Upper lobe of left lung (tissue), 6 donors: ENCODE measurements at places on chromosomes 2 and 18. TPM values are rescaled to one million over a fixed set of nuclear protein-coding genes. Genes with fewer than 3 reads are reported as not detected.

DNA sequence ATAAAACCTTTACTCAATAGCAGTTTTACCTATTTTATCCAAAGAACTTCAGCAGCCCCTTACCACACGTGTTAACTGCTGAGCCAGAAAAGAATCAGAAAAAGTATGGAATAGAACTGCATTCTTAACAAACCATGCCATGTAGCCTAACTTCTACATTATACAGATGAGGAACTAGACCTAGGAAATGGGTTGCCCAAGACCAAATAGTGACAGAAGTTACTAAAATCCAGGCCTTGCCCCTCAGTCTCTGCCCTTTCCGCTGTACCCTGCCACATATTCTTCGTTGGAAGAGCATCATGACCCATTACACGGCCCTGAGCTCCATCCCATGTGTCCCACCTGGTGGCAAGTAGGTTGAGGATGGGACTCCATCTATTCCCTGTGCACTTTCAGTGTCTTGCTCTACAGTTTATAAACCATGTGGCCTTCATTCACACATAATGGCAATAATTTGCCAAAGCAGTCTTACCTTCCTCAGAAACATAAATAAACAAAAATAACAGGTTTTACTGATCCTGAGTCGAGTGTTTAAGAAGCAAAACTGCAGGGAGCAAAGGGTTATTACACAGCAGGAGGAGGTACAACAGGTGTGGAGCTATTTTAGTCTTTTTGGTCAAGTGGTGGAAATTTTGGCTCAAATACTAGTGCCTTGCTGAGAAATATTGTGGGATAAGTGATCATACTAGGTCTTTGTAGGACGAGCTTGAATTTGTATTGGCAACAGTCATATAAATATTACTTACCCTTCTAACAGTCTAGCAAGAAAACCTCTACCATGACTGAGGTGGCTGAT lies 46.5 kb downstream of the HNRNPLL start:
- peaks cover 13% of the 10 kb centered on the region for H3K36me3 ChIP-seq
- H3K27ac ChIP-seq = no peak overlapping the region
- no peaks in the 10 kb centered on the region for H3K27me3 ChIP-seq
- DNase-seq = no peak
- no peaks in the 10 kb centered on the region for H3K4me1 ChIP-seq
- no peak overlapping the region for H3K4me3 ChIP-seq

DNA sequence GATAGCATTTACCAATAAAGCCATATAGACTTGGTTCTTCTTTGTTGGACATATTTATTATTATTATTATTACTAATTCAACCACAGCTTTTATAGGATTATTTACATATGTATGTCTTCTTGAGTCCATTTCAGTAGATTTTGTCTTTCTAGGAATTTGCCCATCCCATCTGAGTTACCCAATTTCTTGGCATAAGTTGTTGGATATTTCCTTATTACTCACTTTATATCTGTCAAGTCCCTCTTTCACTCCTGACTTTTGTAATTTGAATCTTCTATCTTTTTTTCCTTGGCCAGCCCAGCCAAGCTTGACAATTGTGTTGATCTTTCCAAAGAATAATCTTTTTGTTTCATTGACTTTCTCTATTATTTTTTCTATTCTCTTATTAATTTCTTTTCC lies 543.7 kb downstream of the SUCLG1 start:
- no peak overlapping the region for H3K4me3 ChIP-seq
- H3K27me3 ChIP-seq = no peaks in the 10 kb centered on the region
- H3K27ac ChIP-seq = no peak overlapping the region
- H3K4me1 ChIP-seq = no peaks in the 10 kb centered on the region
- DNase-seq = no peak

- H3K4me3 ChIP-seq = no peak overlapping the region
- H3K36me3 ChIP-seq = no peaks in the 10 kb centered on the region
- no peak for DNase-seq
- no peaks in the 10 kb centered on the region for H3K4me1 ChIP-seq
- H3K27ac ChIP-seq = no peak overlapping the region
- H3K27me3 ChIP-seq = no peaks in the 10 kb centered on the region
Measured at GRCh38 chr2:125654226-125654625, 1001.7 kb upstream of the GYPC start.

DNA sequence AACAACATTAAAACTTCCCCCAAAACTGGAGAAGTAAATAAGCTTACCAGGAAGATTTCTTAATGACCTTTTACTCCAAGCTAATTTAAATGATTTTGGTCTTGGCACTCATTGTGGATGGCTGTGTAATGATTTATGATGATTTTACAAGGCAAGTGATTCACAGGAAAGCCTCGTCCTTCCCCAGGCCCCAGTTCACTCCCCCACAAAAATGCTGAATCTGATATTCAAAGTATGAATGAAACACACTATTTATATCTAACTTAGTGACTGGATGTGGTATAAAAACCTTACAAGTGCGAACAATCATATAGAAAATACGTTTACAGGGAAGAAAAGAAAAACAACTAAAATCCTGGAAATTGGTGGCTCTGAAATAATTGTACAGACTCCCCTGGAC lies 49.8 kb downstream of the ZNF516 start:
- no peak overlapping the region for H3K27ac ChIP-seq
- no peak overlapping the region for H3K4me3 ChIP-seq
- peaks cover 24% of the 10 kb centered on the region for H3K36me3 ChIP-seq

DNA sequence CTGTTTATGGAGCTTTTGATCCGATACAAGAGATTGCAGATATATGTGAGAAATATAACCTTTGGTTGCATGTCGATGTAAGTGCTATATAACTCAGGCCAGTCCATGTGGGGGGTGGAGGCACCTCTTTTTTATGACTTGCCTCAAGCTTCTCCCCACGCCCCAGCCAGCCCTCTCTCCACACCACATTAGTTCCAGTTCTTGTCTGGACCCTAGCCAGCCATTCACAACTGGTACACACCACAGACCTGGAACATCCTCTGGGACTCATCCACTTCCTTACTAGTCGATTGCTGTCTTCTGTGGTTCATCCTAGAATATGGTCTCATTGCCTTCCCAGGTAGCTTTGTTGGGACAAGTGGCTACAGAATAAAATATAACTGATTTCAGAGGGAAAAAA lies 31.0 kb downstream of the GAD1 start:
- no peaks in the 10 kb centered on the region for H3K36me3 ChIP-seq
- H3K27ac ChIP-seq = no peak overlapping the region
- H3K4me3 ChIP-seq = no peak overlapping the region
- DNase-seq = no peak
- H3K4me1 ChIP-seq = no peaks in the 10 kb centered on the region

- no peaks in the 10 kb centered on the region for H3K36me3 ChIP-seq
- H3K4me3 ChIP-seq = no peak overlapping the region
- no peak for DNase-seq
- H3K27me3 ChIP-seq = no peaks in the 10 kb centered on the region
Measured at GRCh38 chr2:20174410-20174809, 50.5 kb downstream of the SDC1 start.

GRCh38 chr2:207121784-207122183 lies 44.0 kb downstream of the KLF7 start:
- no peak for DNase-seq
- H3K4me1 ChIP-seq = peaks cover 29% of the 10 kb centered on the region
- peaks cover 39% of the 10 kb centered on the region for H3K36me3 ChIP-seq
- H3K4me3 ChIP-seq = no peak overlapping the region
- H3K27ac ChIP-seq = peak overlapping the region; percentile 43

GRCh38 chr2:85704800-85705679 lies 10.9 kb downstream of the GNLY start:
- H3K36me3 ChIP-seq = no peaks in the 10 kb centered on the region
- H3K27ac ChIP-seq = peak overlapping the region; percentile 94
- no peak overlapping the region for H3K4me3 ChIP-seq
- no peaks in the 10 kb centered on the region for H3K27me3 ChIP-seq

DNA sequence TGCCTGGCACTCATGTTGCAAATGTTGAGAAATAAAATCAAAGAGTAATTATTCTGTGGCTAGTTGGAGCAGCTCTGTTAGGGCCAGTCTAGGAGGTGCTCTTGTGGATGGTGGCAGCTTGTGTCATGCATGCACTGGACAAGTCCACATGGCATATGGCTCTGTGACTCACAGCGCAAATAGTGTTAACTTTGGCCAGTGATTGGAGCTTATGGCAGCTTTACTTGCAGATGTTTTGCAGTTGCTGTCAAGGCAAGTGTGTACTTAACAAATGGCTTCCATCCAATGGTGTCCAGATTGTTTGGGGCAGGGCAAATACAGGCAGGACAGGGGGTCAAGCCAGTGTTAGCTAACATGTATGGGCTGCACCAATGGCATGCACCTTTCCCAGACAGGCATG lies 26.1 kb upstream of the TMX3 start:
- no peaks in the 10 kb centered on the region for H3K36me3 ChIP-seq
- no peak overlapping the region for H3K27ac ChIP-seq
- DNase-seq = no peak
- no peak overlapping the region for H3K4me3 ChIP-seq

- no peaks in the 10 kb centered on the region for H3K36me3 ChIP-seq
- DNase-seq = no peak
Measured at GRCh38 chr2:64469261-64469660, 15.3 kb downstream of the LGALSL start.

- no peaks in the 10 kb centered on the region for H3K27me3 ChIP-seq
- H3K27ac ChIP-seq = no peak overlapping the region
- DNase-seq = no peak
- no peaks in the 10 kb centered on the region for H3K36me3 ChIP-seq
- H3K4me1 ChIP-seq = peaks cover 32% of the 10 kb centered on the region
Measured at GRCh38 chr2:113962692-113963480, 73.0 kb downstream of the ACTR3 start.

DNA sequence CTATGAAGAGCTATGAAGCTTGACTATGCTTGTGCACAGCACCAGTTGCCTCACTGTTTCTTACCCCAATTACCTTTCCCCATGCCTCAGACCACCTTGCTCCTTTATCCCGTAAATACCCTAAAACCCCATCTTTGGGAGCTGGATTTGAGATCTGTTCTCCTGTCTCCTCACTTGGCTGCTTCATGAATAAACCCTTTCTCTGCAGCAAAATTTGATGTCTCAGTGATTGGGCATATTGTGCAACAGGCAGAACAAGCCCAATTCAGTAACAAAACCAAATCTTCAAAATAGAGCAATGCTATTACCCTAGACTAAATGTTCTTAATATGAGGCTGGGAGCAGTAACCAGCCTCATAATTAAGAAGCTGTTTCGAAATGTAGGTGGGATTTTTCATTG lies 3.5 kb upstream of the SSB start:
- H3K36me3 ChIP-seq = no peaks in the 10 kb centered on the region
- peaks cover 5% of the 10 kb centered on the region for H3K4me1 ChIP-seq
- no peak overlapping the region for H3K4me3 ChIP-seq
- no peak for DNase-seq

GRCh38 chr2:122340246-122340645 lies 584.8 kb downstream of the TSN start:
- no peaks in the 10 kb centered on the region for H3K27me3 ChIP-seq
- no peaks in the 10 kb centered on the region for H3K36me3 ChIP-seq
- H3K4me1 ChIP-seq = no peaks in the 10 kb centered on the region

GRCh38 chr18:39455285-39455684 lies 1889.7 kb upstream of the CELF4 start:
- no peak overlapping the region for H3K27ac ChIP-seq
- H3K27me3 ChIP-seq = no peaks in the 10 kb centered on the region
- H3K36me3 ChIP-seq = no peaks in the 10 kb centered on the region
- H3K4me3 ChIP-seq = no peak overlapping the region

DNA sequence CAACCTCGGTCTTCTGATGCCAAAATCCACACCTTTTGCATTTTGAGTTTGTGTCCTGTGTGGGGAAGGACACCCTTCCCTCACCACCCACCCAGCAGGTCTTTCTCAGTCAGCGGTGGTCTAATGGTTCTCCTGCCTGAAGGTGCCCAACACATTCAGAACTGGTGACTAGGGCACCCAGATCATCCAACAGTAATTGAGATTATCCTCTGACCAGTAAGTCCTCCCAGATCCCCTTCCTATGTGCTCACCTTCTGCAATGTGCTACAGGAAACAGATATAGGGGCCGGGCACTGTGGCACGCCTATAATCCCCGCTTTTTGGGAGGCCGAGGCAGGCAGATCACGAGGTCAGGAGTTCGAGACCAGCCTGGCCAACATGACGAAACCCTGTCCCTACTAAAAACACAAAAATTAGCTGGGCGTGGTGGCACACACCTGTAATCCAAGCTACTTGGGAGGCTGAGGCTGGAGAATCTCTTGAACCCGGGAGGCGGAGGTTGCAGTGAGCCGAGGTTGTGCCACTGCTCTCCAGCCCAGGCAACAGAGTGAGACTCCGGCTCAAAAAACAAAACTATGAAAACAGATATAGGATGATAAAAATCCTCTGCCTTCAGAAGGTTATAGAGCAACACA lies 56.2 kb downstream of the REEP1 start:
- no peaks in the 10 kb centered on the region for H3K27me3 ChIP-seq
- H3K36me3 ChIP-seq = no peaks in the 10 kb centered on the region
- no peak for DNase-seq
- no peak overlapping the region for H3K4me3 ChIP-seq

DNA sequence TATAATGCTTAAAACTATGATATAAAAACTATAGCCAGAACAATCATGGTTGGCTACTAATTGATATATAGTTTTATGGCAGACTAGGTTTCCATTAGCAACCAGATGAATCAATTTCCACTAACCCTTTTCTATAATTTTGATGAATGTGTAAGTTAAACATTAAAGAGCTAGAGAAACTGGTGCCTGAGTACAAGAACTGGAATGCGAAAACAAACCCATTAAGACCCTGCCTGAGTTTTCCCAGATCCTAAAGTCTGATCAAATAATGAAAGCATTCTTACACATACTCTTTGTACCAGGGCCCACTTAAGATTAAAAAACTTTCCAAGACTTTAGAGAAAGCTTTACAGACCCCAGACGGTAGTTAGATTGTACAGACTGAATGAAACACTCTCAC lies 21.3 kb downstream of the MRPL19 start:
- no peak overlapping the region for H3K27ac ChIP-seq
- peaks cover 67% of the 10 kb centered on the region for H3K36me3 ChIP-seq
- no peak for DNase-seq
- no peak overlapping the region for H3K4me3 ChIP-seq
- no peaks in the 10 kb centered on the region for H3K4me1 ChIP-seq

GRCh38 chr2:37637190-37637860 lies 34.1 kb downstream of the CDC42EP3 start:
- H3K36me3 ChIP-seq = no peaks in the 10 kb centered on the region
- no peaks in the 10 kb centered on the region for H3K27me3 ChIP-seq
- peaks cover 9% of the 10 kb centered on the region for H3K4me1 ChIP-seq
- H3K4me3 ChIP-seq = no peak overlapping the region
- H3K27ac ChIP-seq = no peak overlapping the region

Gene GPR17
- not detected for total RNA-seq

Gene PID1
- total RNA-seq = 59.7 TPM

Gene CDCA7
- total RNA-seq = 0.49 TPM

Gene IL1F10
- total RNA-seq = not detected

Gene VWC2L
- not detected for total RNA-seq

Gene HOXD1
- 2.7 TPM for total RNA-seq

Gene POTEI
- total RNA-seq = under 0.01 TPM

Gene RMC1
- 30.9 TPM for total RNA-seq

Gene SH2D6
- total RNA-seq = not detected

Gene C2orf80
- not detected for total RNA-seq
